BE2C (cell line): ENCODE measurements at places on chromosomes 5 and 9.

GRCh38 chr5:145245354-145245753, 589.8 kb downstream of the PRELID2 start:
- no peak for DNase-seq

DNA sequence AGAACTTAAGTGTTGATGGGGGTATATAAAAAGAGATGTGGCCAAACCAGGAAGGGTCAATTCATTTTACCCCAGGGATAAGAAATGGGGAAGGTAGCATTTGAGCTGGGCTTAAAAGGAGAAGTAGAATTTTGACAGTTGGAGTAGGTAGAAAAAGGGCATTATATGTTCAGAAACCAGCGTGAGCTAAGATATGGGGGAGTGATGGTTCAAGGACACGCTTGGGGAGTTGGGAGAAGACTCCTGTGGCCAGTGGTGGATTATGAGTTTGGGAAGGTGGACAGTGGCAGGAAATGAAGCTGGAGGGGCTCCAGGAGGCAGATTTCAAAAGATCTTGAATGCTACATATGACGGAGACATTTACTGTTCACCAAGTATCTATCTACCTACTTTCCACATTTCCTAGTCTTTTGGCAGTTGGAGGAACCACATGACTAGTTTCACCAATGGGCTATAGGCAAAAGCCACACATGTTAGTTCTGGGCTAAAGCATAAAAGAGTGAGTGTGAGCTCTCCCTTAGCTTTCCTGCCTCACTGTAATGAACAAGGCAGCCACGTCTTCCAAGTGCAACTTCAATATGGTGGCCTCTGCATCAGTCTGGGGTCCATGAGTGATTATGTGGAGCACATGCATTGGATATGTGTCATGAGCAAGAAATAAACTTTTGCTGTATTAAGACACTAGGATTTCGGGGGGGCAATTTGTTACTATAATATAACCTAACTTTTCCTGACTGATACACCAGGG, 15.7 kb upstream of the GSN start:
- DNase-seq = no peak

DNA sequence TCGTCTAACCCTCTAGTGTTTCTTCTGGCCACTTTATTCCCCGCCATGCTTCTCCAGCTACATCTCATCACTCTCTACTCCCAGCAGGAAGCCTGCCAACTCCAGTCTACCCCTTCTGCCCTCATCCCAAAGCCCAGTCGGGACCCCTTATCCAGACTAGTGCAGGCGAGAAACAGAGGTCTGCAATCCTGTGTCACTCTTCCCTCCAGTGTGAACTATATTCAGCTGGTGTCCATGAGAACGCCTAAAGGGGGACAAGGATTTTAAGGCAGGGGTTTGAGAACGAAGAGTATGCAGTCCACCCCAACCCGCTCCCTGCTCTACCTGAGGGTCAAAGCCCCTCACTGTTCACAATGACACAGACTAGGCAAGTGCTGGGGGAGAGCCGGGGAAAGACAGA, 41.7 kb upstream of the GABRP start:
- DNase-seq = no peak

DNA sequence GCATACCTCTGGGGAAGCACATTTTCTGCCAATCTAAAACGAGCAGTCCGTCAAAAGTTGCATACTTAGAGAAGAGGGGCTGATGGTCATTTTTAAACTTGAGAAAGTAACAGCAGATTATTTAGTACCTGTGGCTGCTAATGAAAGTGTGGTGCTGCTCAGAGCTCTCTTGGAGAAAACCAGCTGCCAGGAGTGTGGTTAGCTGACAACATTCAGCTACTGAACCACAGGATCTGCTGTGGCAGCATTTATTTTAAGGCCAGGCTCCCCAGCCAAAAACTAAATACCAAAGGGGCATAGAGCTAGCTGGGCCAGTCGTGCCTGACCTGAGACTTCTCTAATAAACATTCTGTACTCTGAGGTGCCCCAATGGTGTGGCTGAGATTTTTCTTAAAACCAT, 203.6 kb downstream of the EDIL3 start:
- DNase-seq = no peak

DNA sequence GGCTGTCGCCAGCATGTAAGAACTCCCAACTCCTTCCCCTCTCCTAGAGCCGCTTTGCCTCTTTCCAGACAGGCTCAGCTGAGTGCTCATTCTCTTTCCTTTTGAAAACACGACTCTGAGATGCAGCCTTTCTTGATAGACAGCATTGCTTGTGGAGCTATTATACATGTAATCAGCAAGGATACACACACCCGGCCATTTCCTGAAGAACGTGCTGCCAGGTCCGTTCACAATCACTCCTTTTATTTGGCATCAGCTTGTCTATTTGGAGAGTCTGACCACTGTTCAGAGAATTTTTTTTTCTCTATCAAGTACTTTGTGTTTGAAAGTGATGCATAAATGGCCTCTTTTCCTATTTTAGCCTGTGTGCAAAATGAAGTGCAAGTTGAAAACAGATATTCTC, 328.7 kb downstream of the MARCHF11 start:
- DNase-seq = no peak
